ENCODE measurements at places on chromosomes 1 and 21.

DNA sequence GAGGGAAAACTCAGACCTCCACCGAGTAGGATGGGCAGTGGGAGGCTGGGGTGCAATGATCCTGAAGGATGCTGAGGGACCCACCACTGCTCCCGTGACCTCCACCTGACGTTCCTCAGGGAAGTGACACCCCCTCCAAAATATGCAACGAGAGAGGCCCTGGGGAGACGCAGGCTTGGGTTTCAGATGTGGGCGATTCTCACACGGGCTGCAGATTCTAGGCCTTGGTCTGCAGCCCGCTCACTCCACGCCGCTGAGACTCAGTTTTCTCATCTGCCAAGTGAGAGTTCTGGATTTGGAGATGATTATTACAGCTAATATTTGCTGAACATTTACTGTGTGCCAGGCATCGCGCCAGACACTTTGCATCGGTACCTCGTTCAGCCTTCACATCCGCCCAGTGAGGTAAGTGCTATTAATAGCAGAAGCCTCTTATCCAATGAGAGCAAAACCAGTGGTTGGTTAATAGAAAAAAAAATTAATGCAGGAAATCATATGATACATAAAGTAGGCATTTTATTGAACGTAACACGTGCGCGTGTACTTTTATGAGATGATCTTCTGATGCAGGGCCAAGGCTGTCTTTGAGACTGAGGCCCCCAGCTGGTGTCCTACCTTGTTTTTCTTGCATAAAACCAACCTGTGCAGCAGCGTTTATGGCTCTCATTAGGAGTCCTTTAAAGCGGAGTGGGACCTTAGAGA, 102.0 kb upstream of the RUNX3 start:
- no peak for DNase-seq

- no peak for DNase-seq
Observed at GRCh38 chr21:20308586-20309315, 689.5 kb upstream of the NCAM2 start.

GRCh38 chr1:1430992-1431844, 4.3 kb upstream of the VWA1 start:
- DNase-seq = no peak

GRCh38 chr1:153510984-153511410, 24.8 kb downstream of the S100A6 start:
- DNase-seq = peak; percentile 20

DNA sequence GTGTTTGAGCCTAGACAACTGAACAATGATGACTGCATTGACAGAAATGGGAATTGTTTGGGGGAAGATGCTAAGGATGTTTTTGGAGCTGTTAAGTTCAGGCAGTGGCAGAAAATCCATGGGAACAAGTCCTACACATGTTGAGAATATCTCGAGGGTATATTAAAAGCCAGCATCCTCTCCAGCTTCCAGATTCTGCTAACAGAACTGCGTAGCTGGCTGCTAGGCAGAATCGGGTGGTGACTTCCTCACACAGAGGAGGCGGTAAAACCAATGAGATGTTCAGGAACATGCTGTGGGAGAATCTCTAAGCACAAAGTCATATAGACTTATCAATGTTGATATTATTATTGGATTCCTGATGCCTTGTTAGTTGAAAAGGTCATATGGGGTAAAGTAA, 14.8 kb downstream of the FAM163A start:
- no peak for DNase-seq

DNA sequence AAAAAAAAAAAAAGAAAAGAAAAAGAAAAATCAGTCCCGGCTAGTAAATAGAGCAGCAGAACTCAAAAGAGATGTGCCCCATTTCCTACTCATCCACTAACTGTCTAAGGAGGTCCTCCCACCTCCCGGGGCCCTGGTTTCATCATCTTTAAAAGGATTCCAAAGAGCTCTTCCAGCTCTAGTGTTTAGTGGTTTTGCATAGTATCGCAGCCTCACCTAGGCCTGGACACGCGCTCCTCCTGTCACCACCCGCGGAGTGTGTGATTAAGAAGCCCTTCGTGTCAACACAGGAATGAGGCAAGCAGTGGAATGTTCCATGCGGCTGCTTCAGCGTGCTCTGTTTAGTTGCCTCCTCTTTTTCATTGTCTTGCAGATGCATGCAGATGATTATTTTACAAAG, 49.0 kb downstream of the LBR start:
- no peak for DNase-seq

- no peak for DNase-seq
Observed at GRCh38 chr1:111669268-111669667, 49.7 kb downstream of the RAP1A start.

GRCh38 chr1:9182784-9183257, 51.8 kb upstream of the H6PD start:
- DNase-seq = no peak

DNA sequence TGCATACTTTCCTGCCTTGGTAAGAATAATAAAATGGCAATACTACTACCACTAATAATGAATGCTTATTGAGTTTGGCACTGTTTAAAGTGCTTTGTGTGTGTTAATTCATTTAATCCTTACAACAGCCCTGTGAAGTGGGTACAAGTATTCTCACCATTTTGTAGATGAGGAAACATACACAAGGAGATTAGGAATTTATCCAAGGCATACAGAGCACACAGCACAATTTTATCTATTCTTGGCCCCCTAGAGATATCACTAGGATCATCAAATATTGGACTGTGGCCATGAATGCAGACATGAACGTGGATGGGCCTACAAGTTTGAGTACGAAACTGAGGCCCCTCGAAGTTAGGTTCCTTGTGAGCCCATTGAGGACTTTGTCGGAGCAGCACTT, 39.5 kb downstream of the TENT5C start:
- DNase-seq = no peak

- DNase-seq = no peak
Observed at GRCh38 chr1:220299337-220299736, 27.1 kb upstream of the RAB3GAP2 start.

DNA sequence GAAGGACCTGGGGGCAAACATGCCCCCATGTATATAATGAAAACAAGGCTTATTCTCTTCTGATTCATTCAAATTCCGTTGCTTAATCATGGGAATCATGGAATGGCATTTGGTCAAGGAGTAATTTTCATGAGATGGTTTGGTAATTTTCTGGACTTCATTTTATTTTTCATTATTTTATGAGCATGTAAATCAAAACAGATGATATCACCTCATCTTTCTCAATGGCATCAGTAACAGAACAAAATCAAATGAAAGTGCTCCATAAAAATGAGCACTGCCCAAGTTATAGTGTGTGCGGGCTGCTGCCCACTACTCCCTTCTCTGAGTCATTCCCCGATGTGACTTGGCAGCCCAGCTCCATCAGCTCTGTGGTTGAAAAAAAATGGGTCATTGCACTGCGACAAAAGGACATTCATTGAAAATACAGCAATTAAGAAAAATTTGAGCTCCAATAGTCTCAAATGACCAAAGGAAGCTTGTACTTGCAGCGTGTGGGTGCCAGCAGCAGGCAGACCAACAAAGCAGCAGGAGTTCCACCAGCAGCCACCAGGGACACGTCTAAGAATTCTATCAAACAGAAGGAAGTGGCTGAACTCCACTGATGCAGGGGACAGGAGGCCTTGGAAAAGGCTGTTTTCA, 84.3 kb upstream of the VAV3 start:
- DNase-seq = peak; percentile 58

GRCh38 chr21:42836767-42837301, 42.5 kb downstream of the WDR4 start:
- no peak for DNase-seq

- no peak for DNase-seq
Observed at GRCh38 chr1:24920533-24920925, 9.5 kb downstream of the RUNX3 start.

DNA sequence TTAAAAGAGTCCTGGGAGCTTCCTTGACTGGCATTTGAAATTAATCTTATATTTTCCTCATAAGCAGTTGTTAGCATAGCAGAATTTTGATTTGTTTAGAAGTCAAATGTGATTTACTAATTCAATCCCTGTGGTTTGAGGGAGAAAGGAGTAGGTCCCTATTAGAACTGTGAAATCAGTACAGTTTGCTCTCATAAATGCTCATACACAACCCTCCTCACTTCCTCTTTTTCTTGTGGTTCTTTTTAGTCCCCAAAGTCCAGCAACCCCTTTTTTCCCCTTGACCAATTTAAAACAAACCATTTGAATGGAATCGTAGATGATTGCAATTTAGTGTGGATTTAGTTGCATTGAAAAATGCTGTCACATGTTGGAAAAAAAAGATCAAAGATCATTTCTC, 9.2 kb upstream of the IFI44 start:
- no peak for DNase-seq

DNA sequence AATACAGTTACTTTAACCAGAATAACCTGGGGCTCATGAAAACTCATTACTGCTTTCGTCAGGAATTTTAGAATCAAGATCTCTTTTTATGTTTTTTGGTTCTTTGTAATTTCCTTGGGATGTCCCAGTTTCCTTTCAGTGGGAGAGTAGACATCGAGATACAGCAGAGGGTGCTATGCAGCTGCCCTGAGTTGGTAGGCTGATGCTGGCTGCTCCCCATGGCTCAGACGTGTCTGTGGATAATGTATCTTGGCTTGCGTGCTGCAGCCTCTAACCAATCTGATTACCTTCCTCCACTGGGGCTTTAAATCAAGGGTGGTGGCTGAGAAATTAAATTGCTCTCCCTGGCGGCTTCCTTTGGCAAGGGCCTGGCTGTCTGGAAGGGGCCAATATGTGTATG, 253.7 kb downstream of the CACNA1E start:
- no peak for DNase-seq

GRCh38 chr1:92030656-92031107, 897 bp downstream of the EPHX4 start:
- DNase-seq = no peak

- no peak for DNase-seq
Observed at GRCh38 chr1:172487550-172487949, 43.7 kb upstream of the PIGC start.

DNA sequence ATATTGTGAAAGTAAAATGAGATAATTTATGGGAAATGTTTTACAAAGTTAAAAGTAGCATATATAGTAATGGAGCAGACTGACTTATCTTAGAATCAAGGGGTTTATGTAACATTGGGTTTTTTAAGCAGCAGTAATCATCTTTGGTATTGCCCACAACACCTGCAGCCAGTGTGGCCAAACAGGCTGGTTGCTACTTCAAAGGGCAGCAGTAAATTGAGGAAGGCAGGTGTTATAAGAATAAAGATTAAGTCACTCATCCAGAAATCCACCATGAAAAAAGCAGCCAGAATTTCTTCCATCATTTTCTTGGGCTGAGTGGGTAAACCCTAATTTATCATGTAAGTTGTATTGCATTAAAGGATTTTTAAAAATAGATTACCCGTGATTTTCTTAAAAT, 16.7 kb downstream of the DYNLT5 start:
- DNase-seq = no peak

DNA sequence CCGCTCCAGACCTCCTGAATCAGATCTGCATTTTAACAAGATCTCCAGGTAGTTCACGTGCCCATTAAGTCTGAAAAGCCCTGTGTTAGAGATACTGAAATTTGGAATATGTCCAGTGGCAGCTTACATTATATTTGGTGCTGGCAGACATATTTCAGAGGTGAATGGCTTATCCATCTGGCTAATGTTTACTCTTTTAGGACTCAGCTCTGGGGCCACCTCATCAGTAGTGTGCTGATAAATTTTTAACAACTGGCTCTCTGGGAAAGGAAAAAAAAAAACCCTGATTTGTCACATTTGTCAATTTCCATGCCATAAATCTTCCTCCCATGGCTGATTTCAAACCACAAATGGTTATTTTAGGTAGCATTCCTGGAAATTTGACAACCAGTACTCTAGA, 25.3 kb upstream of the SYT6 start:
- no peak for DNase-seq

GRCh38 chr1:114272593-114272992, 118.9 kb upstream of the SYT6 start:
- no peak for DNase-seq

- DNase-seq = no peak
Observed at GRCh38 chr1:159040206-159040605, 30.5 kb downstream of the IFI16 start.

- no peak for DNase-seq
Observed at GRCh38 chr21:46664316-46664995, 29.0 kb downstream of the PRMT2 start.

GRCh38 chr1:167564612-167565270, 11.2 kb upstream of the CREG1 start:
- DNase-seq = no peak

DNA sequence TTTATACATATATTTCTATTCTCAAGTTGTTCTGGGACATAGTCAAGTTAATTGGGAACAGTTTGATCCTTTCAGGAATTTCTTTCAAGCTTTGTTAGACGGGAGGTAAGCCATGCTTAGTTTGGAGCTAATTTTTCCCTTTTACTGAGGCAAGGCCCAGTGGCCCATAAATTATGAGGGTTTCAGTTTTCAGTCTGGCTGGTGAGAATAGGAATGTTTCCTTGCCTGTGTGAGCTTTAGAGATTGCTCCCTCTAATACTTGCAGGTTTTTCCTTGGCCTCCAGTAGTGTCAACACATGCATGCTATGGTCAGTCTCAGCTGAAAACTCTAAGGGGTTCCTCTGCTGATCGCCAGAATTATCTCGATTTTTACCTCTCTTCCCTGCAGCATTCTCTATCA, 14.1 kb upstream of the PHGDH start:
- DNase-seq = no peak

DNA sequence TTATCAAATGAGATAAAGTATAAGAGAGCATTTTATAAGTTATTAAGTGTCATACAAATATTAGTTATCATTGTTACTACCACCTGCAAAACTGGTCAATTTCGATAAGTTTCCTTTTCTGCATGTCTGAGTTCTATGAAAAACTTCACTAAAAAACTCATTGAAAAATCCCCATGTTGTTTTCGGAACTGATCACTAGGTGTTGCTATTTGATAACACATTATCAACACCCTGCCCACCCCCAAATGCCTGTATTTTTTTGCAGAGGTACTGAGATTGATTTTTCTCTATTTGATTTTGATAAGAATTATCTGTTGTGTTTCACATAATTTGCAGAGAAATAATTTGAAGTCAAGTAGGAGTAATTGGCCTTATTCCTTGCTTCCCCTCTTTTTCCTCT, 22.1 kb upstream of the DISP1 start:
- no peak for DNase-seq

DNA sequence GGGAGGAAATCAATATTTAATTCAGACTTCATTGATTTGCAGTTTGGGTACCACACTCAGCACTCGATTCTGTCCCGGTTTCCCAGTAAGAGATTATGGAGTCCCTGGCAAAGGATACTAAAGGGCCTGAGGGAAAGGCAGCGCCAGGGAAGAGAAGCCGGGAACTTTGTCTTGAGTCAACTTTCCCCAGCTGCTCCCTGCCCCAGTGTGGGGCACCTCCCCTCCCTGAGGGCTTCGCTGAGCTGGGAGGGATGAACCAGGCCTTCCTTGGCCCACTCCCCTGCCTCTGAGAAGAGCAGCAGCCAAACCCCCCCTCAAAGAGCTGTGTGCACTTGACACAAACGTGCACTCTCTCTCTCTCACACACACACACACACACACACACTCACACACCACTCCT, 32.6 kb downstream of the OPTC start:
- DNase-seq = no peak

DNA sequence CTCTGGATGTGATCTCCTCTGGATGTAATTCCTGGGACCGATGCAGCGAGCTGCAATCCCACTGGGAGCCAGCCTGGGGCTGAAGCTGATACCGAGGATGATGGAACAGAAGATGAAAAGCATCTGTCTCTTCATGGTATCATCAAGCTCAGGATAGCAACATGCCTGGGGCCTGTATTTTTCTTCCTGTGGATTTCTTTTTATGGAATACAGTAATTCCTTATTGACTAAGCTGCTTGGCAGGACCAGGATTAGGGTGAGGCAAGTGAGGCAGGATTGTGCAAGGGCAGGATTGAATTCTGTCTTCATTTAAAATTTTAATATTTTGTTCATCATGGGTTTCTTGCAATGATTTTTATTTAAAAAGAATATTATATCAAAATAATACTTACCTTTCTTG, 86.6 kb downstream of the SLC25A24 start:
- DNase-seq = no peak
